ENCODE measurements at places on chromosomes 2 and 18.

- H3K4me3 ChIP-seq: no peak overlapping the region
- no peaks in the 10 kb centered on the region for H3K36me3 ChIP-seq
- no peak overlapping the region for H3K27ac ChIP-seq
- H3K27me3 ChIP-seq: no peaks in the 10 kb centered on the region
These were observed 330.3 kb upstream of the MEX3C start for GRCh38 chr18:51527826-51528225.

DNA sequence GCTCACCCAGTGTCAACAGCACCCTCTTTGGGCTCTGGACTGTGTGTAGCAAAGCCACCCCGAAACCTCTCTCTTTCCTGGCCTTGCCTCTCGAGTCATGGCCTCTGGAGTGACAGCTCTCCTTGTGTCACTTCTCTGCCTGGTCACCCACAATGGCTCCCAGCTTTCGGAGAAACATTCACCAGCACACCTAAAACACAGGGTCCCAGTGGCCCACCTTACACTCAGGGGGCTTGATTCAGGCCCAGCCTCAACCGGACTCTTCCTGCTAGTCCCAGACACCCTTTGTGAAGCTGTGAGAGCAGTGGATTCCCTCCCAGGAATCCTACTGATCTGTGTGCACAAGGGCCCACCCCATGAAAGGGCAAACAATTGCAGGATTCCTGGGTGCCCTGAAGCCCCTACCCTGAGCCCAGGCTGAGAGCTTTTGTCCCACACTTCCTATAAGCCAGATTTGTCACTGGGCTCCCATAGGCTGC is 137.2 kb upstream of the HAAO start:
- H3K4me3 ChIP-seq: no peak overlapping the region
- peaks cover 54% of the 10 kb centered on the region for H3K4me1 ChIP-seq
- H3K27me3 ChIP-seq: no peaks in the 10 kb centered on the region
- no peaks in the 10 kb centered on the region for H3K36me3 ChIP-seq

DNA sequence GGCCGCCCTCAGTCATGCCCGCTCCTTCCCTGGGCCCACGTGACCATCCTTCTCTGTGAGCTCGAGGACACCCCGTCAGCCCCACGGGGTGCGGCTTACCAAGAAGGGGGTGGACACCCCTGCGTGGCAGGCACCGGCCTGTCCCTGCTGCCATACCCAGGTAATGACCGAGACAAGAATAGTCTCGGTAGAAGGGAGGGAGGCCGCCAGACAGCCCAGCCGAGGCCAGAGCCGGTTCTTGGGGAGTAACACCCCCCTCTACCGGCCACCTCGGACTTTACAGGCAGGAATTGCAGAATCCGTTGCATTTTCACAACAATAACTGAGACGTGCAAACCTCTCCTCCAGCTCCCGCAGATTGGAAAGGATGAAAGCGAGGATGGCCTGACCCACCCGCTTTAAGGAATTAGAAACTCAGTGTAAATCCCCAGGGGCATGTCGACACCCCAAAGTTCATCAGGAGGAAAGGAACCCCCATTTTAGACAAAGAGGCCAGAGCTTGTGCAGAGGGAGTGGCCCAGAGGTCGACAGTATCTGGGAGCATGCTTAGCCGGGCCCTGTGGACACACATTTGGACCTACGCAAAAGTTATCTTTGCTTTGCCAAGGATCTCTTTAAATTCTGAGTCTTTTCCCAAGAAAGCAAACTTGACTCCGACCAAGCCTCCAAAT is 60.1 kb upstream of the GLI2 start:
- H3K4me3 ChIP-seq: no peak overlapping the region
- peak; percentile 50 for DNase-seq
- H3K27me3 ChIP-seq: peaks cover 17% of the 10 kb centered on the region
- H3K27ac ChIP-seq: no peak overlapping the region
- H3K36me3 ChIP-seq: no peaks in the 10 kb centered on the region

DNA sequence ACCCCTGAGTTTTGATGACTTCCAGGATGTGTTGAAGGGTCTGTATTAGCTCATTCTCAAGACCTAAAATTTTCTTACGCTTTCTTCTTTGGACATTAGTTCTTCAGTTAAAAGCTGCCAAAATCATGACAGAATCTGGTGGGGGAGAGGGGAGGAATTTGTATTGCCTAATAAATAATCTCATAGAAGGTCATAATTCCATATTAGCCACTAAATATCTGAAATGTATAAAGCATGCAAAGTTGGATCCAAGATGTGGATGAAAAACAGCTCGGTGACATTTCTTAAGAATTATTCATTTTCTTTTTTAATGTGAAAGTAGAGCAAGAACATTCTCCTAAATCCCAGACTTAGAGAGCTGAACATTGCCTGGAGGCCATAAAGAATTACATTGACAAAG is 120.1 kb downstream of the MMADHC start:
- no peak for DNase-seq
- no peaks in the 10 kb centered on the region for H3K27me3 ChIP-seq
- no peak overlapping the region for H3K4me3 ChIP-seq
- H3K4me1 ChIP-seq: no peaks in the 10 kb centered on the region

DNA sequence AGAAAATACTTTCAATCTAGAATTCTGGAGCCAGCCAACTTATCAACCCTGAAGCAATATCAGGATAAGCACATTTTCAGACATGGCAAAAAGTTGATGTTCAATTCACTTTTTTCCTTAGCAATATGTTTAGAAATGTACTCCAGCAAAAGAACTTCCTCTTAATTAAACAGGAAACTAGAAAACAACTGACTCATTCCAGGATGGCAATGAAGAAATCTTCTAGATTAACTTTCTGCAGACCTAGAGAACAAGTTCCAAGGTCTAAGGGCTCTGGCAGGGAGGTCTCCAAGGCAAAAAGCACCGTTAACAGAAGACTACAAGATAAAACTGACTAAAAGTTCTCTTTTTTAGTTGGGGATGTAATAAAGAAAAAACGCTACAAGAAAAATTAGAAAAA is 69.2 kb upstream of the VWC2L start:
- no peak overlapping the region for H3K27ac ChIP-seq
- H3K36me3 ChIP-seq: no peaks in the 10 kb centered on the region
- DNase-seq: peak; percentile 3
- H3K4me1 ChIP-seq: no peaks in the 10 kb centered on the region
- no peaks in the 10 kb centered on the region for H3K27me3 ChIP-seq

GRCh38 chr18:1578505-1578904 is 673.8 kb downstream of the ADCYAP1 start:
- no peak overlapping the region for H3K27ac ChIP-seq
- no peak for DNase-seq
- no peaks in the 10 kb centered on the region for H3K27me3 ChIP-seq
- H3K4me1 ChIP-seq: no peaks in the 10 kb centered on the region
- H3K36me3 ChIP-seq: no peaks in the 10 kb centered on the region

GRCh38 chr2:174048243-174048642 is 83.1 kb upstream of the SP3 start:
- H3K27me3 ChIP-seq: no peaks in the 10 kb centered on the region
